ENCODE measurements at places on chromosomes 4 and X.

DNA sequence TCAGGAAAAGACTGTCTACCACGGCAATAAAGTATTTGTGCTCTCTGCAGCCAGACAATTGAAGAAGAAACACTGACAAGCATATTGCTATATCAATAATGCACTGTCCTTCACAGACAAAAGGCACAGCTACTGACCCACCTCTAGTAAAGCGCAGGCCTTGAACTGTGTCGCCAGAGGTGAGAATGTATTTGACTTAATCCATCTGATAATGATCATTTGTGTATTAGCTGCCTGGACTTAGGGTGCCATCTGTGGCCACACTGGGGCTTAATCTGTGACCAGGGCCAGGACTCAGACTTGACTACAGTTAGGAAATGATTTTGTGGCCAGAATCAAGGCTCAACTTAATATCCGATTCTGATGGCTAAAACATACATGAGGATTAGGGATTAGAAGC lies 260.4 kb downstream of the SMARCA1 start:
- no peak for DNase-seq

DNA sequence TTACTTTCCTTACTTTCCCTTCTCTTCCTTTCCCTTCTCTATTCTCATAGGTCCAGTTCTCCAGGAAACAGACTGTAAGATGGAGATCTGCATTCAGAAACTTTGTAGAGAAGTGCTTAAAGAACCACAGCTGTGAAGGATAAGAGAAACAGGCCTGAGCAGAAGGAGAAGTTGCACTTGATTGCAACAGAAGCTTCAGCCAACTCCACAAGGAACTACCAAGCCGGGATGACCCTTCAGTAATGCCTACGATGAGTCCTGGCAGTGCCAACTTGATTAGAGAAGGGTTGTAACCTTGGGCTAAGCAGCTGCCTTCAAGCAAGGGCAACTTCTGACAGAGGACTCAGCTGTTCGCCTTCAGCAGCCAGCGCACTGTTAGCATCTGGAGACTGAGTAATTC lies 413.3 kb upstream of the RASGEF1B start:
- DNase-seq: no peak

GRCh38 chr4:99052902-99053301 lies 35.7 kb downstream of the ADH5 start:
- DNase-seq: no peak

GRCh38 chr4:177569434-177569833 lies 127.2 kb upstream of the AGA start:
- no peak for DNase-seq

DNA sequence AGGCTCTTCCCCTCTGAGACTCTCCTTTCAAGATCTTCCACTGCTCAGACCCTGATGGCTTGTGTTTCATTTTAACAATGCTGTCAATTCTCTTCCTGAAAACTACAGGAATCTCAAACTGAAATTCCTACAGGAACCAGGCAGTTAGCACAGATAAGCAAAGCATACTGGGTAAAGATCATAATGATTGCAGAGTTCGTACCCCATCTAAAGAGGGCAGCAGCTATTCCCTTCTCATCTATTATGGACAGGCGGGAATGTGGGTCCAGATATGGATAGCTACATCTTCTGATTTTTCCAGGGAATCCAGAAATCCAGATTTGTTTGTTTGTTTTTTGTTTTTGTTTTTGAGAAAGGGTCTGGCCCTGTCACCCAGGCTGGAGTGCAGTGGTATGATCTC lies 83.8 kb downstream of the STARD8 start:
- no peak for DNase-seq

DNA sequence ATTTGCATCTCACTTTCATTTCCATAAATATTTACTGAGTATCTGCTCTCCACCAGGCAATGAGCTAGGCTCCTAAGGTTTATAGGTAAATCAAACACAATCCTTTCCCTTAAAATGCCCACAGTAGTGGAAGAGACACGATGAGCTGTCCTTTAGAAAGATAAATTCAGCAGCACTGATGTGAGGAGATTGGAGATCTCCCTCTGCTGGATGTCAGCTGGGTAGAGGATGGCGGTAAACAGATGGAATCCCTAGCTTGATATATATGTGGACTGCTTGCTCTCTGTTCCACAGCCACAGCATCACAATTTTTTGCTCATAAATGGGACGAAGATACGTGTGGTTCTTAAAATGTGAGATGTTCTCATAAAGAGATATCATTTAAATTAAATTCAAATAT lies 216.4 kb upstream of the RASGEF1B start:
- DNase-seq: peak; percentile 25

- DNase-seq: no peak
These were observed 258.9 kb upstream of the LDB2 start for GRCh38 chr4:17157304-17157703.

GRCh38 chrX:56564164-56564885 lies 898 bp downstream of the UBQLN2 start:
- peak; percentile 41 for DNase-seq

DNA sequence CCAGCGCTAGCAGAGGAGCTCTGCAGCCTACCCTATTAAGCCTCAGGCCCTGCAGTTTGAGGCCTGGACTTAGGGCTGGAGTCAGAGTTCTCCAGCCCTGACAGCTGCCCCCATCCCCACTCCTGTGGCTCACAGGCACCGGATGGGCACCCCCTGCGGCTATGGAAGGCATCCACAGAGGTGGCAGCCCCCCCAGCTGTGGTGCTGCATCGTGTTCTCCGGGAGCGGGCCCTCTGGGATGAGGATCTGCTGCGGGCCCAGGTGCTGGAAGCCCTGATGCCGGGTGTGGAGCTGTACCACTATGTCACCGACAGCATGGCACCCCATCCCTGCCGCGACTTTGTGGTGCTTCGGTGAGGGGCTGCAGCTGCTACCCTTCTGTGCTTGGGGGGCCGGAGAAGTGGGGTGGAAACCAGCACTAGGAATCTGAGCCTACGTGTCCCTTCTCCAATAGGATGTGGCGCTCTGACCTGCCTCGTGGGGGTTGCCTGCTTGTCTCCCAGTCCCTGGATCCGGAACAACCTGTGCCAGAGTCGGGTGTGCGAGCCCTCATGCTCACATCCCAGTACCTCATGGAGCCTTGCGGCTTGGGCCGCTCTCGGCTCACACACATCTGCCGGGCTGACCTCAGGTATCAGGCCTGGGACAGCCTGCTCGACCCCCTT lies 76.2 kb downstream of the STARD8 start:
- no peak for DNase-seq

GRCh38 chr4:183370786-183371185 lies 48.6 kb upstream of the CLDN24 start:
- DNase-seq: no peak

DNA sequence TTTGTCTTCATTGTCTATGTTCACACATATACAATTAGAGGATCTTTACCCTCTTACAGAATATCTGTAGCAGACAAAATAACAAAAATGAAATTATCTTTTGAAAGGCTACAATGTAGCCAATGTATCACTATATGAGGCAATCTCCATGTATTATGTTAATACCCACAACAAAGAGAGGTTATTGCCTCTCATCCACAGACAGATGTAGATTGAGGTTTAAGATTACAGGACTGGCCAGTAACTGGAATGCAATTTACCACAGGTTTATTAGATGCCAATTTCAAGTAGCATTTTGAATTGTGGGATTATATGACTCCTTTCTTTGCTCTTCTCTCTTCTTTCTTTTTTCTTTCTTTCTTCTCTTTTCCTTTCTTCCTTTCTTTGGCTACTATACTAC lies 242.6 kb downstream of the ANKRD50 start:
- no peak for DNase-seq

GRCh38 chr4:67207941-67208441 lies 337.3 kb downstream of the CENPC start:
- no peak for DNase-seq

DNA sequence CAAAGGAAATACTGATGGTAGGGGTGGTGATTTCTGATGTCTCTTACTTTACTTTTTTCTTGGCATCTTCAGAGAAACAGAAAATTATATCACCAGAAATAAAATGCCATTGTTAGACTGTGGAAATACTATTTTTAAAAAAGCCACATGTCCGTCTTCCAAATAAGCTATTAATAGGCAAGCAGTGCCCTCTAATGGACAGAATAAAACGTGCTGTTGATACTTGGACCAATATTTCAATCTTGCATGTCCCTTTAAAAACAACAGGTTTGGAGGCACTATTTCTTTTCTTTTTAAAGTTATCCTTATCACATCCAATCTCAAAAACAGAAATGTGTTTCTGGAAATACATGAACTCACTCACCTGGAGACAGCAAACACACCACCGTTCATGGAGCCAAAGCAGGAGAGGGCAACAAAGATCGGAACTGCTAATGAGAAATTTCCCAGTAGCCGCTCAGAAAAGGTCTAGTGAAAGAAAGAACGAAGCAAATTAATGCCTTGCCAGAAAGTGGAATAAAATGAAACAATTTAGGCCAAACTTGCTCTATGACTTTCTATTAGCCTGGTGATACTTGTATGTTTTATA lies 59.2 kb downstream of the SLC7A11 start:
- peak; percentile 64 for DNase-seq
